ENCODE measurements at places on chromosomes 13 and 19.

DNA sequence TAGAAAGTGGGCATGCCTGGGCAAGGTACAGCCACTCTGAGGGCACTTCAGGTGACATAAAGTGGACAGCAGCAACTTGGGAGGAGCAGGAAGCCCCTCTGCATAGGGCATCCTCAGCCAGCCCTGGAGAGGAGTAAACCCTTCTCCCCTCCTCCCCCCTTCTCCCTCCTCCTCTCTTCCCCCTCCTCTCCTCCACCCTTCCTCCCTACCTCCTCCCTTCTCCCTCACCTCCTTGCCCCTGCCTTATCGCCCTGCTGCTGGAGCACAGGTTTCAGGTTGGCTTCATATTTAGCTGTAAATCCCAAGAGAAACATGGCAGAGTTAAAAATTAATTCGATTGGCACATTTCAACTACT is 30.5 kb upstream of the ATP12A start:
- no peak for DNase-seq

DNA sequence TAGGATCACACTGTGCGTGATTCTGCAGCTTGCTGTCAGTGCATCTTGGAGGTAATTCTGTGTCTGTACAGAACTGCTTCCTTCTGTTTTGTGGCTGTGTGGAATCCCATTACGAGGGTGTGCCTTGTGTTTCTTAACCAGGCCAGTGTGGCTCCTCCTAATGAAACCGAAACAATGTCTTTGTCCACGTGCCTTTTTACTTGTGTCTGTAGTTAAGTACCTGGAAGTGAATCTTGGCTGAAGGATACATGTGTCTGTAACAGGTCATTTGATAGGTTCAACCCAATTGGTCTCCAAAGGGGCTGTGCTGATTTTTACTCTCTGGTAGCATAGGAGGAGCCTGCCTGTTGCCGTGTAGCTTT is 13.1 kb downstream of the NOP53 start:
- no peak for DNase-seq

DNA sequence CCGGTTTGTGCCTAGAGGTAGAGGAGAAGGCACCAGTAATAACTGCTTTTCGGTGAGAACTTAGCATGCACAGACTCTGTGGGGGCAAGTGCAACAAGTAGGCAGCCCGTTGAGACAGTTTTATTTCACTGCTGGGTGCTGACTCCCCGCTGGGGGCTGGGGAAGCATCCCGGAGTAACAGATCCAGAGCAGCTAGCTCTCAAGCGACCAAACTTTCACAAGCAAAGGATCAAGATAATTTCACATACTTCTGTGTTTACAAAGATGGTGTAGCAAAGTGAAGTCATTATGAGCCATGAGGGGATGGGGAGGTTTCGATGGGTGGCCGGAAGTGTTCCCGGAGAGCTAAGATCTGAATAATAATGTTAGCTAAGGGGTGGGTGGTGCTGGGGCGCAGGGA is 2.8 kb downstream of the NACC1 start:
- DNase-seq, result no peak

GRCh38 chr19:47056411-47056810 is 8.0 kb upstream of the TMEM160 start:
- no peak for DNase-seq

GRCh38 chr19:4456476-4456842 is 1.1 kb downstream of the UBXN6 start:
- no peak for DNase-seq

- DNase-seq, result no peak
Observed at GRCh38 chr13:52903320-52903719, 54.9 kb upstream of the PCDH8 start.

GRCh38 chr13:75855216-75855615 is 219.1 kb downstream of the LMO7 start:
- no peak for DNase-seq

DNA sequence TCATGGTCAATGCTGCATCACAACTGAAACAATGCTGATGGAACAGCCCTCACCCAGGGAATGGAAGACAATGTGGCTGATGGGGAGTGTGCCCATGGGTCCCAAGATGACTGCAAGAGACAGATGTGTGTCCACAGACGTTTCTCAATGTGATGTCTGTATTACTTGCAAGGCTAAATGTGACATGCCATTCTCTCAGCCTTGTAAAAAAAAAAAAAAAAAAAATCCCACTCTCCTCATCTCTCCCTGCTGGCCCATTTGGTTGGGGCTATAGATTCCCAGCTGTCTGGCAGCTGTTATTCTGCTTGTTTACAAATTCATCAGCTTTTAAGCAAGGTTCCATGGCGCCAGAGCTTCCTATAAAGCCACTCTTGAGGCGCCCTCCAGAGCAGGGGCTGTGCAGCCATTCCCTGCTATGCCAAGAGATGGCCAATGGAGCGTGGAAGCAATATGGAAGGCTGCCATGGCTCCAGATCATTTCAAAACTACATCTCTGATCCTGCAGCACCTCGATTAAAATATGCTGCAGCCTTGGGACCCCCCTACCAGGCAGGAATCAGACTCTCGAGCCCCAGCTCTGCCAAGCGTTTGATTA is 294.8 kb downstream of the FOXO1 start:
- no peak for DNase-seq

GRCh38 chr13:77503398-77503797 is 32.1 kb upstream of the SCEL start:
- DNase-seq, result no peak

DNA sequence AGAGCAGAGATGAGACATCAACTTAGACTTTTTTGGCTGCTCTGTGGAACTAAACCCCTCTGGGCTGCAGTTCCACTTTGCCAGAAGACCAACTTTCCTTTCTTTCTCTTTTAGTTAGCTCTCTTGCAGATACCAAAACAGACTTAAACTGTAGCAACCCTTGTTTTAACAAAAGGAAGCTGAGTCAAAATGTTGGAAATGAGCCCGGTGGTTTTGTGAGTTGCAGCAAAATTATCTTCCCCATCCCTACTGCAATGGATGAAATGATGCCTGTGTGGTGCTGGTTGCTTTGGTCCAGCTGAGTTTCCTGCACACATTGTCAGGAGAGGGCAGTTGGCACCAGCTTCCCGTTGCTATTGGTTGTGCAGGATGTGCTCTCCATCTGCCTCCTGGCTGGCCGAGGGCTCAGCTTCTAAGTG is 115.3 kb downstream of the LRCH1 start:
- DNase-seq, result no peak

- DNase-seq, result no peak
Observed at GRCh38 chr13:98013241-98013640, 59.8 kb downstream of the IPO5 start.

DNA sequence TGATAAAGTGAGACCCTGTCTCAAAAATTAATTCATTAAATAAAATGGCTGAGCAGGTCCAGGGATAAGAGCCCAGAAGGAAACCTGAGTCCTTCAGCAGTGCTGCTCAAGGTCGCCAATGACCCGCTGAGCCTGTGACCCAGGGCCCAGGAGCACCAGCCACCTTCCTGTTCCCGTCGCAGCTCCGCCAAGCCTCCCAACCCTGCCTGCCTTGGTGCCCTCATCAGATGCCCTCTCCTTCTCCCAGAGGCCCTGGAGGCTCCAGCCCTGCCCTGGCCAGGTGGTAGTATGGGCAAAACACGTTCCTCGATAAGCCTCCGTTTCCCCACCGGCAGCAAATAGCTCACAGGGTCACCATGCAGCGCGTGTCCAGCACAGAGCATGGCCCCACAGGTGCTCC is 2.6 kb downstream of the REXO1 start:
- no peak for DNase-seq

DNA sequence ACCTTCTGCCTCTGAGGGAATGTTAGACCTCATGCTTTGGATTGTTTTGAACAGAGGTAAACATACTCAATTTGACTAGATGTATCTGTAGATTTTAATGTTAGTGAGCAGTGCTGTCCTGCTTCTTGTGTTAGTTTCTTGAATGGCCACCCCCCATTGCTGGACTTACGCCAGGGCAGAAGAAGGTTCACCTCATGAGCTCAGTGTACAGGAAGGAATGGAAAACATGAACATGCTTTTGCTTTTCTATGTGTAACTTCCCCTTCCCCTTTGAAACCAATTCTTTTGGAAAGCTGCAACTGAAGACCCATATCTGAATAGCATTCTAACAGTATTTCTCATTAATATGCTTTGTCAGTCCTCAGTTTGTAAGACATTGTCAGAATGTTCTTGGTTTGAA is 32.3 kb downstream of the WASF3 start:
- DNase-seq, result no peak

DNA sequence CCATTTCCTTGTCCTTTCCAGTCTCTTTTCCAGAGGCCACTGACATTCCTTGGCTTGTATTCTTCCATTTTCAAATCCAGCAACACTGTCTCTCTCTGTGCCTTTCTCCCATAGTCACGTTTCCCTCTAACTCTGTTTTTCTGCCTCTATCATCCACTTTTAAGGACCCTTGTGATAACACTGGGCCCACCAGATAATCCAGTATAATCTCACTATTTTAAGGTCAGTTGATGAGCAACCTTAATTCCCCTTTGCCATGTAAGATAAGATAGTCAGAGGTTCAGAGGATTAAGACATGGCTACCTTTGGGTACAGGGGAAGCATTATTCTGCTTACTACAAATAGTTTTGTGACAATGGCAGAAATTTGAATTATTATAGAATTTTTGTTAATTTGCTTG is 45.7 kb upstream of the N4BP2L1 start:
- DNase-seq, result no peak

- no peak for DNase-seq
Observed at GRCh38 chr13:20405691-20406090, 120.0 kb downstream of the CRYL1 start.

DNA sequence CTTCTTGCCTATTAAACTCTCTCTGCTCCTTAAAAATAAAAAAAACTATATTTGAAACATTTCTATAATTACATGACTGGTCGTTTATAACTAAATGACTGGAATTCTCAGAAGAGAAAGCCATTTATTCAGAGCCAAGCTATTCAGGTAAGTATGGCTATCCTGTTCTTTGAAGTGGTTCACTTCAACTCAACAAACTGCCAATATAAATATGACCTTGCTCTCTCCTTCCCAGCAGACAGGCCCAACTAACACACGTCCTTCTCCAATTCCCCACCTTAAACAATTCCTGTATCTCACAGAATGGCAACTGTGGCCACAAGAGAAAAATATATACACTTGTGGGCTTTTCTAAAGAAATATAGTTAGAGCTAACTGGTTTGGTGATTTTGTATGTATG is 153.9 kb downstream of the MIPEP start:
- no peak for DNase-seq

DNA sequence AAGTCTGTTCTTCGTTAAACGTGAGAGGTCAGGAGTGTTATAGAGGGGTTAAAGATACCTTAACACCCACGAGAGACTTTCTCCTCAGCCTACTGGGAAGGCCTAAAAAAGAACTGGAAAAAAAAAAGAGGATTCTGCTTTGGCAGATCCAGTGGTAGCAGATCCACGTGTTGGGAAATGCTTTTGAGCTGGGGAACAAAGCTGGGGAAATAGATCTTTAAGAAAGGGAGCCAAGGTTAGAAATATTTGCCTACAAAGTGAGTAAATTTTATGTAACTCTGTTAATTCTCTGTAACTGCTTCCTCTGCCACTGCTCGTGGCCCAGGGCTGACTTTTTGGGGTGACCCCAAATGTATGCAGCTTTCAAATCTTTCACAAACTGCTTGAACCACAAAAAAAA is 11.7 kb downstream of the RFX2 start:
- DNase-seq, result no peak

DNA sequence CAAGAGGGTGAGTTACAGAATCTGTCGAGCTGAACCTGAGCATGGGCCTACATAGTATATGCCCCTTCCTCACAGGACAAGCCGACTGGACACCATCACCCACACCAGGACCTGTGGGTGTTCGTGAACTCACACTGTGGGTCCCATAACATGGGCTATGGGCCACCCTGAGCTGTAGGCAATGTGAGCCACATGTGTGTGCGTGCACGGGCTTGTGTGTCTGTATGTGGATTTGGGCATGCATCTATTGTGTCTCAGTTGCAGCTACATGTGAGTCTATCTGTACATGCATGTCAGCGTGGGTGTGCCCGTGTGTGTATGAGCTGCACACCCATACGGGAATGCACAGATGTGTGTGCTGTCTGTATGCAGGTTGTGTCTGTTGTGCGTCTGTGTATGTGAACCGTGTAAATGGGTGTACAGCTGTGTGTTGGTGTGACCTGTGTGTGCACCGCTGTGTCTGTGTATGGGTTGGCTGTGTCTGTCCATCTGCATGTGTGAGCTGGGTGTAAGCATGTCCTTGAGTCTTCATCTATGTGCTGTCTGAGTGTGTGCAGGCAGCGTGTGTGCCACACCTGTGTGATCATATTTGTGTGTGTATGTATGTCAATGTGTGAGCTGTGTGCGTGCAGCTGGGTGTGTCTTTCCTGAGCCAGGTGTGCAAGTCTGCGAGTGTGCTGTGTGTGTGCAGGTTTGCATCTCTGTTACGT is 1.7 kb downstream of the NOTCH3 start:
- DNase-seq, result no peak

GRCh38 chr19:12833738-12834565 is 427 bp downstream of the RTBDN start:
- peak; percentile 41 for DNase-seq

- no peak for DNase-seq
Observed at GRCh38 chr13:90197722-90198121, 1149.8 kb upstream of the MIR17HG start.

- no peak for DNase-seq
Observed at GRCh38 chr13:64640002-64640401, 2590.1 kb downstream of the PCDH9 start.

DNA sequence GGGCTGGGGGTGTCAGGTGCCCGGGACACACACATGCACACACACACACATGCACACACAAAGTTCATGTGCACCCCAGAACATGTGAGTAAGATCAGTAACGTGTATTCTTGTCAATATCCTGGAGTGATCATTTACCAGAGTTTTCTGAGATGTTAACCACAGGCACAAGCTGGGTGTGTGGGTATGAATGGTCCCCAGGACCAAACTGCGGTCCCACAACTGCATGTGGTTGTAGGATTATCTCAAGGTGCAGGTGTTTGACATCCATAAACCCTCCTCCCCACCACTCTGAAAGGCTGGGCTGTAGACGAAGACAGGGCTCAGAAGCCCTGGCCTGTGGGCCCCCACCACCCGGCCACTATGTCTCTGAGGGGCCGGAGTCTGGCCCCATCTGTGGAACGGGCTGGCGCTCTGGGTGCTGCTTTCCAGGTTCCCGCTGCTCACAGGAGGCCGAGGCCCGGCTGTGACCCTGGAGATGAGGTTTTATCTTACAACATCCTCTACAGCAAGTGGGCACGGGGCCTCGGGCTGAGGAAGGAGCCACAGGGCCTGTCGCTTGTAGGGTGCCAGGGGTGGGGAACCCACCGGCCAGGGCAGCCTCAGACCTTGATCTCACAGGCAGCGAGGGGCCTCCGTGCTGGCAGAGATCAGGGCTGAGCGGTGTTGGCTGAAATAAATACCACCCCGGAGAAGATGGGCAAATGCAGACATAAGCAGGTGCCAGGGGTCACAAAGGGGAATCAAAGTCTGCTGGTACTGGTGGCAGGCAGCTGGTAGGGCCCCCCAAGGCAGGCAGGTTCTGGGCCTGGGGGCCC is 4.3 kb downstream of the F2RL3 start:
- no peak for DNase-seq

- DNase-seq, result no peak
Observed at GRCh38 chr19:18737337-18737953, 53.7 kb downstream of the COMP start.

Measured in T-helper 1 cell (primary cell).